ENCODE measurements at places on chromosomes 2 and 18.

- peak; percentile 37 for DNase-seq
Observed at GRCh38 chr2:74261204-74261864, 62.9 kb downstream of the MTHFD2 start.

DNA sequence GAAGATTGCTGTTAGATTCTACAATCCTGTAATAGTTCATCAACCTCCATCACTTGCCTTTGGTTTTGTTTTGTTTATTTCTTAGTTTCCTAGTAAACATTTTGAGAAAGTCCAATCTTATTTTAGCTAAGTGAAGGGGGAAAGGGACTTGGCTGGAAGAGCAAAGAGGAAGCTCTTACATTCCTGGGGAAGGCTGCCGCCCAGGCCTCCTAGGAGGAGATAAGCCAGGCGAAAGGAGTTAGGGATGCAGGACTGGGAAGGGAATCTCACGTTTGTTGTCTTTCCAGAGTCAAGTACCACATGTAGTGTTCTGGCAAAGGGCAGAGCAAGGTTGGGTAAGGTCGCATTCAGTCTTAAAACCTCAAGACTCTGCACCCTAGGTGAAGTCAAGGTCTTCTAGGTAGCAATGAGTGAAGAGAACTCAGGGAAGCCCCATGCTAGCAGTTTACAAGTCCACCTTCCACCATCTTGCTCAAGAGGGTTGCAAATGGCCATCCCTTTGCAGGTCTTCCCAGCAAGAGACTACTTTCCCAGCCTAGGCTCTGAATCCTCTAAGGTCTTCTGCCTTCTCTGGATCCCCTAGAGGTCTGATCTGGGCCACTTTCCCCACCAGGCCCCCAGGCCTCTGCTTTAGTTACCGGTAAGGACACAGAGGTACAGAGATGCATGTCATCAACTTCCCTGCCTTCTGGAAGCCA, 320.7 kb downstream of the CYP26B1 start:
- no peak for DNase-seq

DNA sequence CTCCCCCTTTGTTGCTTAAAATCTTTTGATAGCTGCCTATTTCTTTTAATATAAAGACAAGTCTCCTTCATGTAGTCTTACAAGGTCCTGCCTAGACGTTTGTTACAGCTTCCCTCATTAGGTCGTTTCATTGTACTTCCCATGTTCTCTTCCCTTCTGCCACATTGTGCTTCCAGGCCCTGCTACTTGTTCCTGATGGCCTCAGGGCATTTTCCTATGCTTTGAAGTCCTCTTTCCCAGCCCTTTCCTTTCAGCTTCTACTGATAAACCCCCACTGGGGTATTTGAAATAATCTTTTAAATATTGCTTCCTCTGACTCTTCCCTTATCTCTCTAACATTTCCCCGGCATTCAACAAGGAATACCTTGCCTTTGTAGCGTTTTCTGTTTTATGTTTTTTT, 67.4 kb downstream of the UBE2E3 start:
- no peak for DNase-seq

- DNase-seq: no peak
Observed at GRCh38 chr2:72214429-72215143, 66.9 kb upstream of the CYP26B1 start.

- peak; percentile 55 for DNase-seq
Observed at GRCh38 chr2:34096562-34097171, 497.6 kb upstream of the FAM98A start.

GRCh38 chr2:2692599-2693389, 361.7 kb upstream of the MYT1L start:
- no peak for DNase-seq

DNA sequence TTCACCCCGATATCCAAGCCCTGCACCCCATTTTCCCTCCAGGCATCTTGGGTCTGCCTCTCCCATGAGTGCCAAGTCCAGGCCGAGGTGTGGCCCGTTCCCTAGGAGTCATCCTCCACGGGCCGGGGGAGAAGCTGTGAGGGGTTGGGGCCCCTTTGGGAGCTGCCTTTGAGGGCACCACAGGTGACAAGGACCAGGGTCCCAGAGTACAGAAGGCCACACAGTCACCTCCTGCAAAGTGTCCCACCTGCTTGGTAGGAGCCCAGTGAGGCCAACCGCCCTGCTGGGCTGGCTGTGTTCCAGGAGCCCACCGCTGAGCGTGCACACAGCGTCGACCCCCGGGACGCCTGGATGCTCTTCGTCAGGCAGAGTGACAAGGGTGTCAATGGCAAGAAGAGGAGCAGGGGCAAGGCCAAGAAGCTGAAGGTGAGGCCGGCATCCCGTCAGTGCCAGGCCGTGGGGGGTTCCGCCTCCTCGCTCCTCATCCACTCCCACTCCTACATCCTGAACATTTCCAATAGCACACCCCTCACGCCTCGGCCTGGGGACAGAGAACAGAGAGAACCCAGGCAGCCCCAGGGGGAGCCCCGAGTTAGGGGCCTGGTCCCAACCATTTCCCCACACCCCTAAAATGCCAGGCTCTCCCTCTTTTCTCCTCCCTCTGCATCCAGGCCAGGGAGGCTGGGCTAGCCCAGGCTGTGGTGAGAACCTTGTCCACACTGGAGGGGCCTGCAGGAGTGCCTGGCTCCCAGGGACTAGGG, 2.7 kb downstream of the ERFE start:
- no peak for DNase-seq

DNA sequence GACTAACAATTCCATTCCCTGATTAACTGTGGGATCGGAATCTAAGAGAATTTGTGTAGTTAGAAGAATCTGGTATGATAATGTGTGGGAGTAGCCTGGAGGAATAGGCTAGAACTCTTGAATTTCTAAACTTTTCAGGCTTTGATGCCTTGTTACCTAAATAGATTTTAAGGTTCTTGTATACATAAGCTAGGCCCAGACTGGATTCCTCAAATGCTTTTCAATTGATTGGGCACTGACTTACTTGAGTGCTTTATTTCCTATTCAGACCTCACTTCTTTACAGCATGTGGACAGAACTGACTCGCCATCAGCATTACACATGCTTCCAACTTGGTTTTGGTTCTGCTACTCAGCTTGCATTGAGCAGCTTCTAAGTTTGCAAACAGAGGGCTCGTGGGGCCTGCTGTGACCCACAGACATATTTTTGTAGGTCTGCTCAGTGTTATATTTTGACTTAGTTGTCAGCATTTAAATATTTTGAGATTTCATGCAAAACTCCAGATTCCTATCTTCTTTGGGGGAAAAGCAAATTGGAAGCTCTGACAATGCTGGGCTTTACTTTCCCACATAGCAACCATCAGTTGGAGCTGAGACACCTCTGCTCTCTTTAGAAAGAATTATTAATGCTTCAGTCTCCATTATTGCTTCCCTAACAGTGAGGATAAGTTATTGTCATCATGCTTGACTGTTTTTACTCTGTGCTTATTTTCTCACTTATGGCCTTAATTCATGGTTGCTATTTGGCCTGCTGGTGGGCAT, 5.7 kb downstream of the PARD3B start:
- no peak for DNase-seq

- DNase-seq: no peak
Observed at GRCh38 chr2:64383016-64383591, 70.9 kb upstream of the LGALSL start.

DNA sequence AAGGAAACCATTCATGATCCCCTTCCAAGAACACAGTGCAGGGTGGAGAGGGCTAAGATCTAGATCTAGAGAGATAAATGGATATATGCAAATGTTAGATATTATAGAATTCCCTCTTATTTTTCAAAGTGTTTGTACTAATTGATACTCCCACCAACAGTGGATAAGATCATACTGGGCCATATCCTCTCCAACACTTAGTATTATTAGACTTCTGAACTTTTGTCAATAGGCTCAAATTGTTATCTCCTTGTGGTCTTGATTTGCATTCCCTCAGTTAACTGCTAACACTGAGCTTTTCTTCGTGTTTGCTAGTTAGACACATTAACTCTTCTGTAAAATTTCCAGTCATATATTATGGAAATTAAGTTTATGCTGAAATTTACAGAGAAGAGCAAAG, 56.5 kb upstream of the GRB14 start:
- no peak for DNase-seq

DNA sequence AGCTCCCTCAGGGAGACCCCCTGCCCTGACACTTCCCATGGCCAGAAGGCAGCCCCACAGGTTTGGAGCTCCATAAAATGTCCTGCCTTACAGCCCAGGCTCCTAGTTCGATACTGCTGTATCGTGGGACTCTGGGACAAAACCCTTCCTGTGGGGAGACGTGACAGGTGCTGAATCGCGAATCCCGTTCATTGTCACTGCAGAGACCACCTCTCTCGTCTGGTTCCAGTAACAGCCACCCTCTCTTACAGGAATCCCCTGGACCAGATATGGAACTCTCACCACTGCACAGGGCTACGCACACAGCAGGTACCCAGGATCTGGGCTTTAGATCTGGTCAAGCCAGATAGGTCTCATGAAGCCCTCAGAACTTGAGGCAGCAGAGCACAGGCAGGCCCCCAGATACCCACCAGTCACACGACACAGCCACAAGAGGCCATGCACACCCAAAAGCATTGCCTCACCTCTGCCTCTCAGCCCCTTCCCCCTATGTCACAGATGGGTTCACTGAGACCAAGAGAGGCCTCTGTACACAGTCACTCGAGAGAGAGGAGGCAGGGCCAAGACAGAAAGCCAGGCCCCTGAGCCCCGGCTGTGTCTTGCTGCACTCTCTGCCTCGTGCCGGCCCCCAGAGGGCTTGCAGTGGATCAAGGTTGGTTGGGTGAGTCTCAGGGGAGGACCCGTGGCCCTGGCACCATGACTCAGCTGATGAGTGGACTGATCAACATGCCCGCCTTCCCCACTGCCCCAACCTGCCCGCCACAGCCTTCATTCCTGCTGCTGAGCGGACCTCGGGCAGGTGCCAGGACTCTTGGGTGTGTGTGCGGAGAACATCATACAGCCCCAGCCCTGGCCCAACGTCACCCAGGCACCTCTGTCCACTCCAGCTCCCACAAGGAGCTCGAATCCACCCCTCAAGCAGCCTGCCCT, 7.6 kb downstream of the SDC1 start:
- no peak for DNase-seq

GRCh38 chr18:77049938-77050337, 82.6 kb downstream of the MBP start:
- no peak for DNase-seq

- DNase-seq: no peak
Observed at GRCh38 chr2:82055846-82056245, 1751.3 kb upstream of the LRRTM1 start.

- no peak for DNase-seq
Observed at GRCh38 chr2:83067947-83068346, 1391.1 kb downstream of the SUCLG1 start.

GRCh38 chr18:59298871-59299270, 19.6 kb downstream of the CPLX4 start:
- no peak for DNase-seq

All from SJCRH30 (cell line).